ENCODE measurements at places on chromosomes 5 and 9.

DNA sequence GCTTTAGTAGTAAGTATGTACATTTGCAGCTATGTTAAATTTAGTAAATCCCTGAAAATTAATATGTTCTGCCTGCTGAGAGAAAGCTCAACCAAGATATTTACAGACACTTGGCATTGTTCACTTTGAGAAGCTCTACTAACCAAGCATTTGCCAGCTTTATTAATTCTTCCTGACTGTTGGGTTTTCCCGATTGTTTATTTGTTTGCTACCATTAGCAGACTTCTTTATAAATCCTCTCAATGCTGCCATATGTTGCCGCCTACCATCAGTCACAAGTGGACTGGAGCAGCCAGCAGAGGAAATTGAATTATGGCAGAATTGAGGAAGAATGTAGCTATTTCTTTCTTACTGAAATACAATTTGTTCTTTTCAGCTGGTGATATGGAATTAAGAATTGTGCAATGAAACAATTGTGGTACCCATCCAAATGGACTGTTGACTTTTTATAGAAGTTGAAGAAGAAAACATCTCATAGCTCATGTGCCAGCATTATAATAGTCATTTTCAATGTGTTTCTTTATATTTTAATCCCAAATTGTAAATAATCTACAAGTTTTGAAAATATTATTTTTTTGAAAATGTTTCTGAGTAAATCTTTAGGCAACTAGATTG is 588.7 kb upstream of the CDH6 start:
- DNase-seq, result no peak

GRCh38 chr5:121189342-121190305 is 662.1 kb upstream of the FTMT start:
- peak; percentile 13 for DNase-seq

- peak; percentile 52 for DNase-seq
Measured at GRCh38 chr9:110089681-110090370, 118.1 kb downstream of the C9orf152 start.

GRCh38 chr5:90518661-90519060 is 10.7 kb downstream of the LYSMD3 start:
- DNase-seq, result peak; percentile 58

- DNase-seq, result no peak
Measured at GRCh38 chr5:149421372-149421685, 42.2 kb upstream of the IL17B start.

DNA sequence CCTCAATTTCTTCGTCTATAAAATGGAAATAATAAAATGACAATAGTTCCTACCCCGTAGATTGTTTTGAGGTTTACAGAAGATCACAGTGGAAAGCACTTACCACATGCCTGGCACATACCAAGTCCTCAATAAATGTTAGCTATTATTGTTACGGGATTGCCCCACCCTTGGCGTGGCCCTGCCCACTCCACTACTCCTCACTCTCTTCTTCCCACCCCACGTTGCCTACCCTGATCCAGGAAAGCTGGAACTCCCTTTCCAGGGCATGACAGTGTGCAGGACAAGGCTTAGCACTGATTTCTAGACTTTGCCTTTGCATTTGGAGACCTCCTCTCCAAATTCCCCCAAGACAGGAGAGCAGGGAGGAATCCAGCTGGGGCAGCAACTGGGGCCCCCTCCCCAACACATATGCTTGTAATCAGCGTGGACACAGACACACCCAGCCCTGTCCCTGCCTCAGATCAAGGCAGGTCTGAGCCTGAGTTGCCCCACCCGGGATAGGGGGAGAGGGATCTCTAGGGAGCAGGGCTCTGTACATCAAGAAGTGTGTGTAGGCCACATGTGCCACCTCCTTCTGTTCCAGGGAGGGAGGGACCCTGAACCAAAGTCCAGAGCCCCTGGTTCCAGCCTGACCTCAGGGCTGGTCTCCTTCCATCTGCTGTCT is 6.7 kb downstream of the SLC4A9 start:
- DNase-seq, result no peak

- DNase-seq, result no peak
Measured at GRCh38 chr9:100505564-100506159, 32.7 kb downstream of the TMEFF1 start.

DNA sequence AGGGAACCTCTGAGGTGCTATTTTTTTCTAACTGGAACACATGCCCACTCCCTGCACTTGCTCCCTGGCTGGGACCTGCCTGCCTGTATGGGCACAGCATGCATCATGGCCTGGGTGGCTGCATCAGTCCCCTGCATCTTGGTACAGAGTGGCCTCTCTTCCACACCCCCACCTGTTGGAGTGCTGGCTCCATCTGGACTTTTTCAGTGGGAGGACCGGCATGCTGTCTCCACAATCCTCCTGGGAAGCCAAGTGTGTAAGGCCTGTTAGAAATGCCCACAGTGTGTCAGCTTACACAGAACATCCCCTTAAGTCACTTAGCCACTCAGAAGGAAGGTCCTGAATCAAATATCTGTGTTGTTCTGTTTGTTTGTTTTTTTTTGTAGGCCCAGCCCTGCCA is 102.9 kb downstream of the MARCHF3 start:
- DNase-seq, result no peak

- no peak for DNase-seq
Measured at GRCh38 chr9:133998915-133999595, 6.9 kb upstream of the VAV2 start.

DNA sequence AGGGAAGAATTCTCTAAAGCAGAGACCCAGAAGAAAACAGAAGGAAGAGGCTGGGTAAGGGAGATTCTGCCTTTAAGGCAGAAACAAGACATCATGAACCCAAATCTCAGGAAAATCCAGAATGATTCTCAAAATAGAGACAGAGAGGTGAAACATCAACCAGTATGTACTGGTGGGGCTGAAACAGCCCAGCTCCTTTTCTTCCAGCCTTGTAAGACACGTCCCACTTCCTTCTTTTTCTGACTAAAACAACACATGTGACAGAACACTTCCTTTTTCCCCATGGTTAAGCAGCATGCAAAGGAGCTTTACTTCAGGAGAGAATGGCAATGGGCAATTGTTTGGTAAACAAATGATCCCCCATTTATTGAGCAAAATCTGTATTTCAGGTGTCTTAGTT is 230.8 kb upstream of the NR4A3 start:
- no peak for DNase-seq

Measured in NCI-H1105 (cell line).